ENCODE measurements at places on chromosomes 12 and 14.

GRCh38 chr14:103343905-103344797, 10.1 kb downstream of the EIF5 start:
- DNase-seq = no peak

DNA sequence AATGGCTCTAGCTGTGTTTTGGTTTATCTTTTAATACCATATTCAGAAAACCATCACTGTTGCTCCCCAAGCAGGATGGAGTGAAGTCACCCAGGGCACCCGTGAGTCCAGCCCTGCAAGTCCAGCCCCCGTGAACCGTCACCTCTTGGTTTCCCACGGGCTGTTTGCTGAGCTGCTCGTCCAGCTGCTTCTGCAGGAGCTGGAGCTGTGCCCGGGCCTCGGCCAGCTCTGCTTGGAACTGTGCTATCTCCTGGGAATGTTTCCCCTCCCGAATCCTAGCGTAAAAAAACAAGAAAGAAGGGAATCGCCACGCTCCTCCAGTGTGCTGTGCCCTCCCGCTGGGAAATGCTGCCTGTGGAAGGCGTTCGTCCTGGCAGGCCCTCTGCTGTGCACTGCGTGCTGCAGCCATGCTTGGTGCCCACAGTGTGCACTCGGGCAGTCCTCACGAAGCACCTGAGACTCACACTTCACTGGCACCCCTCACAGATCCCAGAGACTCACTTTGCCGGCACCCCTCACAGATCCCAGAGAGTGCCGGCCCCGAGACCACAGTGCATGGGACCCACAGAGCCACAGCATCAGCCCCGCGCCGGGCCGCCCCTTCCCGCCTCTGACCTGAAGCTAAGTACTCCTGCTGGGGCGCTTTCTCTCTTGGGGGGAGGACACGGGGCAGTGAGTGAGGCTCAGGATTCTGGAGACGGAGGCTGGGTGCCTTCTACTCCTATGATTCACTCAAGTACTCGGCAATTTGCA, 15.4 kb upstream of the ANKLE2 start:
- no peak for DNase-seq

DNA sequence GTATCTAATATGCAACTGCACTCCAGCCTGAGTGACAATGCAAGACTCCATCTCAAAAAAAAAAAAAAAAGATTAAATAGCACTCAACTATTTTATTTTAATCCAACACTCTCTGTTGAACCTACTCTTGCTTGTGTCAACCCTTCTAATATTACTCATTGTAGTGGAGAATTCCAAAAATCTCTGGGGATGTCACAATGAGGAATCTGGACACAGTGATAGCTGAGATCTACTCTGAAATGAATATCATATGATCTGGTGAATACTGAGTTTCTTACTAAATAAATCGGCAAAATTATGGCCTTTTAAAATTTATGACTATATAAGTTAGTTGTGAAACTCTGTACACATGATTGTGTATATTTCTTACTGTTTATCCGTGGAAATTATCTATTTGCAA, 418.2 kb downstream of the BCAT1 start:
- DNase-seq = no peak

DNA sequence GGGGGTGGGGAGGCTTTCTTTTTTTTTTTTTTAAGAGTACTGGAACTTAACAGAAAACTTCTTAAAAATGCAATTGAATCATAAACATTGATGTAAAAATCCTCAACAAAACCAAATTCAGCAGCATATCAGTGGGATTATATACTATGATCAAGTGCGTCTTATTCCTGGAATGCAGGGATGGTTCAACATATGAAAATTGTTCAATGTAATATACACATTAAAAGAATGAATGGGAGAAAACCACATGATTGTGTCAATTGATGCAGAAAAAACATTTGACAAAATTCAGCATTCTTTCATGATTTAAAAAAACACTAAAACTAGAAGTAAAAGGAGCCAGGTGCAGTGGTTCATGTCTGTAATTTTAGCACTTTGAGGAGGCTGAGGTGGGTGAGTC, 41.2 kb upstream of the CCT2 start:
- no peak for DNase-seq

GRCh38 chr14:63662776-63663175, 21.1 kb upstream of the WDR89 start:
- no peak for DNase-seq

DNA sequence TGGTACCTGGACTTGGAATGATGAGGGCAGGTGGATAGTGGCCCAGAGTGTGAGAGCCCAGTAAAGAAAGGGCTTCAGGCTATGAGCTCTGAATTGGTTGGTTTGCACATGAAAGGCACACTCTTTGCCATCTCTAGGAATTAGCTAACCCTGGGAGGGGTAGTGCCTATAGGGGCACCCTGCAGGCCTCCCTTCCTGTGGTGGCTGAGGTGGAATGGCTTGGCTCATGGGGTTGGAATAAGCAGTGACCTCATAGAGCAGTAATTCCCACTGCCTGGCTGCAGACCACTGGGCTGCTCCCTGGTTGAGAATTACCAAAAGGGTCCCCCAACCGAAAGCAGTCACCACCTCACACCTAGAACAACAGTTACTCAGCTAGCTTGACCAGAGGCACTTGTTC, 42.7 kb downstream of the ASCL4 start:
- DNase-seq = no peak

DNA sequence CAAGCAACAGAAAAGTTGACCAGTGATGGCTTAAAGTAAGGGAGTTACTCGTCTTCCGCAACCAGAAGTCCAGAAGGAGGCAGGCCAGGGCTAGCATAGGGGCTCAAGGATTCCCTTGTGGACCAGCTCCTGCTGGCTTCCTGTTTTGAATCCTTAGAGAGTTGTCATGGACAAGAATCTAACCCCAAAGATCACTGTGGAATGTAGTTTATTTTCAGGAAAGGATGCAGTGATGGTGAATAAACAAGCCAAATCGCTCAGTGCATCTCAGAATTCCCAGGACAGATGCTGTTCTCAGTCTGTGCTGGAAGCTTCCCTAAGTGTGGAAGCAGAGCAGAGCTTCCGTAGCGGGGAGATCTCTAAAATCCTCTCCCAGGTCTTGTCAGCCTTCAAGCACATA, 311.3 kb downstream of the C12orf75 start:
- DNase-seq = no peak

- DNase-seq = no peak
Observed at GRCh38 chr14:93960774-93961438, 15.5 kb downstream of the ASB2 start.

GRCh38 chr12:6946920-6947374, 3.1 kb downstream of the C12orf57 start:
- no peak for DNase-seq

DNA sequence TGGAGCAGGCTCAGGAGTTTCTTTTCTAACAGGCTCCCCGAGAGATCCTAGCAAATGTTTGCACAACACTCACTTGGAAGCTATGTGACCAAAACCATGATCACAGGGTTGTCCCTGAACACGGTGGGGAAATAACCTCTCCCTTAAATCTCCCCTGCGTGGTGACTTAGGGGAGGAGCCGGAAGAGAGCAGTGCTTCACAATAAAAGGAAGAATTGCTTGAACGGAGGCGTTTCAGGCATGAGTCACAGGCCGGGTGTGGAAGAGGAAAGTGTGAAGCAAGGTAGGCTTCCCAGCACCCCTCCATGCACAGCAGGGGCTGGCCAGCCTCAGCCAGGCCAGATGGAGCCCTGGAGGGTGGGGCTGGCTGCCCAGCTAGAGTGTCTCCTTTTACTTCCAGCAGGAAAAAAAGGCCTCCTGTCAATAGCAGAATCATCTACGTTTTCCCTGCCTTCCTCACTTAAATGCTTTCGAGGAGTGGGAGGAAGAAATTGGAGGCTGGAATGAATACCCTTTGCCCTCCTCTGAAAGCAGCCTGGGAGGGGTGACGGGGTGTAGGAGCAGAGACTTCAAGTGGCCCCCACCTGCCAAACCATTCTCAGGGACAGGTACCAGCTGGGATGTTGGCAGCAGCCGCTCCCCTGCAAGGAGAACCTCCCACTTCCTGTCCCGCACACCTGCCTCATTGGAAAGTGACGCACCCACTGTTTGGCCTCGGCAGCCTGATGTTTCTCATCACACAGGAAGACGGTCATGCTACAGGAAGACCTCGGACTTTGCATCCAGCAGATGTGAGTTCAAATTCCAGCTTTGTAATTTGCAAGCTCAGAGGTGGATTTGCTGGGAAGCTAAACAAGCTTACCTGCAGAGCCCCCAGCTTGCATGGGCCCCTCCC, 30.1 kb upstream of the PPP2R5C start:
- peak; percentile 31 for DNase-seq

- DNase-seq = no peak
Observed at GRCh38 chr12:107992870-107993451, 136.1 kb upstream of the WSCD2 start.

DNA sequence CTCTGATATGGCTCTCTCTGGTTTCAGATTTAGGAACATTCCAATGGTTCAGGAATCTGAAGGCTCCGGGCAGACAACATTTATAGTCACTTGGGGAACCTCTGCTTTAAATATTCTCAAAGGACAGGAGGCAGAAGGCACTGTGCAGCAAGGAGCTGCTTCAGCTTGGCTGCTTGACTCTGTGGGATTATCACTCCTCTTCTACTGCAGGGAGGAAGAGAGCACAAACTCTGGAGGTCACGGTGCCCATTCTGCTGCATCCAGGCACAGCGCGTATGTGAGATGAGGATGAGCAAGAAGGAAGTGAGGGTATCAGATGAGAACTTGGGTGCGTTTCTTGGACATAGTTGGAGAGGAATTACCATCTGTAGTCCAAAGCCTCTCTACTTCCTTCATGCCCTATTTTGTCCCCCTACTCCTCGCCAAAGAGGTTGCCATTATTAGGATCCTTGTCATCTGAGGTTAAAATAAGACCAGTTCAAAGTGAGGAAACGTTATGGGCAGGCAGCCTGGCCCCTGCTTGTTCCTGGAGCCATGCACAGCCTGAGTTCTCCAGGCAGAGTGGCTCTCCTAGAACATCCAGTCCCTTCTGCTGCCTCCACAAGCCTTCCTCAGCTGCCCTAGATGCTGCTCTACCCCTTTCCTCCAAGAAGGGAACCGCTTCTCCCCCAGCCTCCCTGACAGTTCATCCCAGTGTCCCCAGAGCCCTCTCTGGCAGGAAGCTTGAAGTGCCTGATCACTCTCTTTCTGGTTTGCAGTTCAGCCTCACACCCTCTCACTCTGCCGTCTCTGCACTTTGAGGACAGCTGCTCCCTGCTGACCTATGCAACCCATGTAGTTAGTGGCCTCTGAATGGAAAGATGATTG, 12.5 kb downstream of the FGF6 start:
- DNase-seq = no peak

DNA sequence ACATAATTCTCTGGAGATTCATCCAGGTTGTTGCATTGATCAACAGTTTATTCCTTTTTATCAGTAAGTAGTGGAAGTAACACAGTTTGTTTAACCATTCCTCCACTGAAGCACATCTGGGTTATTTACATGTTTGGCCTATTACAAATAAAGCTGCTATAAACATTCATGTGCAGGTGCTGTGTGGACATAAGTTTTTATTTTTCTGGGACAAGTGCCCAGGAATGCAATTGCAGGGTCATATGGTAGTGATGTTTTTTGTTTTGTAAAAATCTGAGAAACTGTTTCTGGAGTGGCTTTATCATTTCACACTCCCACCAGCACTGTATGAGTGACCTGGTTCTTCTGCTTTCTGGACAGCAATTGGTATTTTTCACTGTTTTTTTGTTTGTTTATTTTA, 505.4 kb downstream of the CCER1 start:
- DNase-seq = no peak

- no peak for DNase-seq
Observed at GRCh38 chr14:27096091-27096490, 498.3 kb upstream of the NOVA1 start.

- DNase-seq = no peak
Observed at GRCh38 chr14:25759920-25760655, 710.1 kb upstream of the STXBP6 start.

GRCh38 chr14:33505266-33505962, 445.5 kb downstream of the EGLN3 start:
- no peak for DNase-seq

- no peak for DNase-seq
Observed at GRCh38 chr14:73884438-73885190, 2.0 kb upstream of the ZNF410 start.

DNA sequence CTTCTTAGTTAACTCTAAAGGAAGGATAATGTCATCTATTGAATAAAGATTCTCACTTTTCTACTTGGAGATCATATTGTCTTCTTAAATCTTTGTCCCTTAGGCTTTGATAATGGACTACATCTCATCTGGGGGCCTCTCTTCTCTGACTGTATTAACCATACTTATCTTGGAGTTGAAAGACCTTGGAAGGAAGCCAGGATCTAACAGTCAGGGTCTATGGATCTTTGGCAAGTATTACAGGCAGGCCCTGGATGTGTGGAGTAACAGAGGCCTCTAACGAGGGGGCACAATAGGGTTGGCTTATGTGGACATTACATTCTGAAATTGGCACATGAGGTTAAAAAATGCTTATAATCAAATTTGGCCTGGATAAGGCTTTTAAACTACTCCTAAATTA, 513.8 kb downstream of the NRXN3 start:
- no peak for DNase-seq

DNA sequence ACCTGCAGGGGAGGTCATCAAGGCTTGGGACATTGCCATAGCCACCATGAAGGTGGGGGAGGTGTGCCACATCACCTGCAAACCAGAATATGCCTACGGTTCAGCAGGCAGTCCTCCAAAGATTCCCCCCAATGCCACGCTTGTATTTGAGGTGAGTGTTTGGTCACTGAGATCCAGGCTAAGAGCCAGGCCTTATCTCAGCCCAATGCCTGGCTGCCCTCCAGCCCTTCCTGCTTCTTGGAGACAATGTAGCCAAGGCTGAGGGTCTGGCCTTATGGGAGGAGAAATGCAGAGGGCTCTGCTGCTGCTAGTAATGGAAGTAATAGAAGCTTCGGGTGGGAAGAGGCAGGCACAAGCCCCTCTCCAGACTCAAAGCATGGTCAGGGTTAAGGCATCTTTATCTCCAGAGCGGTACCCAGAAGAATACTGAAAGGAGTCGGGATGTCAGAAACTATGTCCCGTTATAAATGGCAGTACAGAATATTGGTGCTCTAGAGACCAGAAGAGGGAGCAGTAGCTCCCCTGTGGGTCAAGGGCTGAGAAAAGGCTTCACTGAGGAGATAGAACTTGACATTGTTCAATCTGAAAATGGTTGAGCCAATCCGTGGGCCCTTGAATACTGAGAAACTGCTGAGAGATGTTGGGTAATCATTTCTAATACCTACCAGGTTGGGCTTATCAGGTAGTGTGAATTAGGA, 3.1 kb downstream of the FKBP4 start:
- DNase-seq = no peak

Measured in AG09309 (cell line).